Cardiac atrium fibroblast (primary cell): ENCODE measurements at places on chromosomes 4 and X. TPM values are rescaled to one million over a fixed set of nuclear protein-coding genes. Genes with fewer than 3 reads are reported as not detected.

Gene CSAG1
- not detected in 2 replicates for total RNA-seq

Gene ELOVL6
- total RNA-seq: 6.0 and 7.8 TPM in 2 replicates

Gene EGFL6
- not detected in 2 replicates for total RNA-seq

Gene CYTL1
- total RNA-seq: not detected in 2 replicates

Gene TXK
- not detected in 2 replicates for total RNA-seq

Gene CLCN4
- 10.1 and 12.8 TPM in 2 replicates for total RNA-seq

Gene VSIG4
- total RNA-seq: not detected in 2 replicates

Gene MAGEA1
- not detected in 2 replicates for total RNA-seq

Gene VSIG1
- total RNA-seq: 0.16 TPM in 1 of 2 replicates, not detected in the other

Gene BBS12
- total RNA-seq: 2.5 and 3.4 TPM in 2 replicates

Gene PHKA2
- total RNA-seq: 6.2 and 9.4 TPM in 2 replicates

Gene PABPC5
- total RNA-seq: 1.6 and 3.6 TPM in 2 replicates

Gene MAP3K15
- total RNA-seq: not detected in 2 replicates

Gene DLG3
- total RNA-seq: 3.4 and 8.5 TPM in 2 replicates

Gene TLR10
- not detected in 2 replicates for total RNA-seq

Gene KLHL4
- 5.8 and 10.9 TPM in 2 replicates for total RNA-seq

Gene ITIH6
- total RNA-seq: not detected in 2 replicates

Gene LEF1
- total RNA-seq: 1.3 TPM in 1 of 2 replicates, not detected in the other

Gene SORCS2
- 0.16 and 0.18 TPM in 2 replicates for total RNA-seq

Gene CCNB3
- total RNA-seq: 0.18 TPM in 1 of 2 replicates, not detected in the other

Gene CRMP1
- total RNA-seq: under 0.01 and 0.72 TPM in 2 replicates
